Cardiac muscle cell (in vitro differentiated cells and primary cell): ENCODE measurements at places on chromosomes 1 and 21. TPM values are rescaled to one million over a fixed set of nuclear protein-coding genes. Genes with fewer than 3 reads are reported as not detected.

DNA sequence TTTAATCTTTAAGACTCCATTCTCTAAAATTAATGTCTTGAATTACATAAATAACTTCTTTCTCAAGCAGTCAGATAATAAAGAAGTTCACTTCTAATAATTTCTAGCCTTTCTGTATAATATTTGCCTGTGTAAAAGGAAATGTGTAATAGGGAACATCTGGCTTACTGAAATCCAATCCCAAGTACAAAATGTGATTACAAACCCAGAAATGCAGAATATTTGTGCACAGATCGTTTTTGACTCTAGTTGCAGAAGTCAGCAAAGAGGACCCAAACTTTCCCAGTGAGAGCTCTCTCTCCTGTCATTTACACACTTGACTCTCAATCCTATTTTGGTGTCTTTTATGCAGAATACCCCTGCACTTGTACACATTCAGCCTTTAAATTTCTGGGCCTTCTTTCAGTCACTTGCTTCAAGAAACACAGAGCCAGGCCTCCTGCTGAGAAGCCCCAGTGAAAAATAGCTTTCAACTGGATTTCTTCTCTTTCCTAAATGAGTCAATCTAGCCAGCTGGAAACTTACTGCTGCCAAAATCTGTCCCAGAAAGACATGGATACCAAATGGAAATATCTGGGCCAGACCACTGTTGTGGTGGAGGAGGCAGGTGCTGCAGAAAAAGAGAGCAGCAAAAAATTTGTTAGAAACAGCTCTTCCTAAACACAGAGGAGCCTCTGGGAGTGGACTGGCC is 68.5 kb upstream of the ADAM30 start:
- peak; percentile 69 for DNase-seq

Gene GJA4
- 0.86 TPM in 1 of 2 replicates, not detected in the other for polyA plus RNA-seq

DNA sequence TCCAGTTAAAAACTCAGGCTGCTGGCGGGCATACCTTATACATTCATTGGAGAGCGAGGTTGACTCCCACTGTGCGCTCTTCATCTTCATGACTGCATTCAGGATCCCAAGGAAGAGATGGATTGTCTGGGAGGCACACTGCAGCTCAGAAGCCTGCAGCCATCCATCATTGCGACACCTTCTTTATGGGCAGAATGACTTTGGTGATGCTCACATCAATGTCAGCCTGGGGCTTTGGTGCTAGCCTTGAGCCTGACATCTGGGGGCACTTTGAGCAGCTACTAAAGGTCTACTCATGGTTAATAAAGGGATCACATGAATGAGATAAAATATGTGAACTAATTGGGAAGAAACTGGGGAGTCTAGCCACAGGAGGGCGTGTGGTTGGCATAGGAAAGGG is 229.3 kb downstream of the PRDM2 start:
- no peak for DNase-seq

GRCh38 chr1:31784356-31785019 is 20.3 kb upstream of the ADGRB2 start:
- DNase-seq: no peak

Gene SCCPDH
- 88.0 and 91.3 TPM in 2 replicates for polyA plus RNA-seq

Gene TRIM46
- 2.9 and 3.2 TPM in 2 replicates for polyA plus RNA-seq

DNA sequence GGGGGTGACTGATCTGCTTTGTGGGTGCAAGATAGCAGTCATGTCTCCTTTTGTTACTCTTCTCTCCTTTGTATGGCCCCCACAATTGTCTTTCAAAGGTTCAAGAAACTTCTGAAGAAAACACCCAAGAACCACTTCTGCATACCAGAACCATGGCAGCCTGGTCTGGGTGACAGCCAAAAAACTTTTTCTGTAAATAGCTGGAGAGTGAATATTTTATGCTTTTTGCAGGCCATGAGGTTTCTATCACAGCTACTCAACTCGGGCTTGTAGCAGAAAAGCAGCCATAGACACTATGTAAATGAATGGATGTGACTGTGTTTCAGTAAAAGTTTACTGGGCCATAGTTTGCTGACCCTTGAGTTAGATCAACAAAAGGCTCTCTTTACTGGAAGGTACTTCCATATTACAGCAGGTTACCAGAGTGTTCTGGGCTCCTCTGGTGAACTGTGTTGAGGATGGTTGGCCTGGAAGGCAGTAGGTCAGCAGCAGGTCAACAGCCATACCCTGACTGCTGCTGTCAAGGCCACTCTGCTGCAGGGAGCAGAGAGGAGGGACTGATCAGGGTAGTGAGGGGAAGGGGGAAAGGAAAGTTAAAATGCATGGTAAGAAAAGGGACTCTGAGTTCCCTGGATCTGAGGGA is 116.4 kb downstream of the GDAP2 start:
- peak; percentile 58 for DNase-seq

DNA sequence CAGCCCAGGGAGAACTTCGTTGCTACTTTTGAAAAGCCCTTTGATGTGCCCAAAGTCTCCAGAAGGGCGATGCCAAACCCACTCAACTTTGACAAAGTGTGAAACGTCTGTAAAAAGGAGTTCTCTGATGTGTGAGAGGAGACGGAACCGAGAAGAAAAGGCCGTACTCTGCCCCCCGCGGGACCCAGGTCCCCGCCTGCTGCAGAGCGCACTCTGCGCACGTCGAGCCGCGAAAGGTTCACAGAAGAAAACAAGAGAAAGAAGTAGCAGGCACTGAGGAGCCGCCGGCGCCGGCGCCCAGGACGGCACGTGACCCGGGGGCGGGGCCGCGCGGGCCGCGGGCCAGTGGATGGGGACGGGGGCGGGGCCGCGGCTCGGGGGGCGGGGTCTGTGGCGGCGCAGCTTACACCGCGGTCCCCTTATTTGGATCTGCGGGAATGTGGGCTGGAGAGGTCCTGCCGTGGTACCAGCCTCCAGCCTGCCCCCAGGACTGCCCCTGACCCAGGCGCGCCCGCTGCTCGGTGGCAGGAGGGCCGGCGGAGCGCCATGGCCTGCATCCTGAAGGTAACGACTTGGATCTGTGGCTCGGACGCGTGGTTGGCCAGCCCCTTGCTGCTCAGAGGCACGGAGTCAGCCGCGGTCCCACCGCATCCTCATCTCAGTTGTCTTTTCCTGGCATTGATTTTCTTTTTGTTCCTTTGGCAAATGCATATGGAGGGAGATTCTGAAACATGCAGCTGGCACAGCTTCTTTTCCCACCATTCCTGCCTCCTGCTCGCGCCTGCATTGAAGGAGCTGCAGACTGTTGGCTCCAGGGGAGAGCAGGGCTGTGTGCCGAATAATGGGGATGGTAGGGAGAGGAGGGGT is at the start of gene ST6GALNAC3:
Gene ST6GALNAC3, plus strand, starts transcription at position 426 of the 867 bp plus-strand sequence.
- DNase-seq: peak; percentile 91

DNA sequence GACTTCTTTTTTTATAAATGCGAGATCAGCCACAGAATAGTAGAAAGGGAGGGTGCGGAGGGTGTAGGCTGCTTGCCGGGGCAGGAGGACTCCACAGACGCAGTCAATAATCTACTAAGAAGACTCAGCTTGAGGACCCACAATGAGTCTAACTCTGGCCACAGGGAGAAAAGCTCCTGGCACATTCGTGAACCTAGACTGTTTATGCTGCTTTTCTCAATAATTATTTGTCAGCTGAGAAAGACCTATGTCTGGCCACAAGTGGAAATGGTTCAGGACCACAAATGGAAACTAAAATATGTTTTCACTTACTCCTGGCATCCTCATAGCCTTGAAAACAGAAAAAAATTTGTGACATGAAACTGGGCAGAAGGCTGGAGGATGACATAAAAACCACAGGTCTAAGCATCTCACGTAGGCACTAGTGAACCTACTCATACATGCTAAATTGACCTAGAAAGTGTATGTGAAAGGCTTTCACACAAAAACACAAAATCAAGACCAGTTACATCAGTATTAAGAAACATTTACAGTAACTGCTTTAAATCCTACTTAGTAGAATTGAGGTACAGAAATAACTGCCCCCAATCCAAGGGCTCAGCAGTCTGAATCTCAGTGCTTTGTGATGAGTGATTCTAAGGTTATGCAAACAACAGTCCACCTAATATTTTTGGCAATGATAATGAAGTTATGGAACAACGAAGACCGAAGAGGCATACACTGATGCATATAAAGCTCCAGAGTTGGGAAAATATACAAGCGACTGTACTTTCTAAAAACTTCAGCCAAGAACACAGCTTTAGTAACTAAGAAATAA is 159.5 kb downstream of the SLC45A1 start:
- no peak for DNase-seq

DNA sequence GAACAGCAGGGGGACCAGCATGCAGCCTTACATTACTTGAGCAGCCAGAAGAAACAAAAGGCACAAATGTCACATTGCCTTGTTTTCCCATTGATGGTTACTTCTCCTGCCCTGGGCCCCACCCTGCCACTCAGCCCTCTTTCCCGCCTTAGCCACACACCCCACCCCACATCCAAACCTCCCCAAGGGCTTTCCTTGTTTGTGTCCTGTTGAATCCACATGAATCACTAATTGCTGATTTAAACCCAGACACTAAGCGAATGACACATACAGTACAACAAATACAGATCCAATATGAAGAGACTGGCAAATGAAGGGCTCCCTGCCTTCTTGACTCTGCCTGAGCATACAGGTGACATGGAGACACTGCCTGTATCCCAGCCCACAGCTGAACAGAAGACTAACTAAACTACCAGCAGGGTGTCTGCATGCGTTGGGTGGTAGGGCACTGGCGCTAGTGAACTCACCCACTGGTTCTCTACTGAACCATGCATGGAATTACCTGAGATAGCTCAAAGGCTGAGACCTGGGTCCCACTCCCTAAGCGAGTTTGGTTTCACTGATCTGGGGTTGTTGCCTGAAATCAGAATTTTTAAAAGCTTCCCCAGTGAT is 3.1 kb downstream of the IGSF3 start:
- DNase-seq: no peak

Gene KIF14
- 1.7 and 10.2 TPM in 2 replicates for polyA plus RNA-seq

Gene ANGPTL1
- 0.46 TPM in 1 of 2 replicates, not detected in the other for polyA plus RNA-seq

DNA sequence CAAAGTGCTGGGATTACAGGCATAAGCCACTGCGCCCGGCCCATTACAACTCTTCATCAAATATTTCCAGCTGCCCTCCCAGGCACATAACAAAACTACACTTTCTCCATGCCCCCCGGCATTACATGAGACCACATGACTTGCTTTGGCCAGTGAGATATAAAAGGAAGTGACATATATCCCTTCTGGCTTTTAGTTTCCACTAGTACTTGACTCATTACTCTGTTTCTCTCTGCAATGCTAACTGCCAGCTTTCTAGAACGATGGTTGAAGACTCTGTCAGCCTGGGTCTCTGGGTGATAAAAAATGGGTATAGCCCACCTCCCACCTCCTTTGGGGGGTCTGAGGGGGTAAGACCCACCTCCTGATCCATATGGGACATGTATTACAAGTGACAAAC is 24.2 kb downstream of the ABL2 start:
- no peak for DNase-seq

GRCh38 chr1:198657550-198658064 is 18.8 kb downstream of the PTPRC start:
- DNase-seq: peak; percentile 95

DNA sequence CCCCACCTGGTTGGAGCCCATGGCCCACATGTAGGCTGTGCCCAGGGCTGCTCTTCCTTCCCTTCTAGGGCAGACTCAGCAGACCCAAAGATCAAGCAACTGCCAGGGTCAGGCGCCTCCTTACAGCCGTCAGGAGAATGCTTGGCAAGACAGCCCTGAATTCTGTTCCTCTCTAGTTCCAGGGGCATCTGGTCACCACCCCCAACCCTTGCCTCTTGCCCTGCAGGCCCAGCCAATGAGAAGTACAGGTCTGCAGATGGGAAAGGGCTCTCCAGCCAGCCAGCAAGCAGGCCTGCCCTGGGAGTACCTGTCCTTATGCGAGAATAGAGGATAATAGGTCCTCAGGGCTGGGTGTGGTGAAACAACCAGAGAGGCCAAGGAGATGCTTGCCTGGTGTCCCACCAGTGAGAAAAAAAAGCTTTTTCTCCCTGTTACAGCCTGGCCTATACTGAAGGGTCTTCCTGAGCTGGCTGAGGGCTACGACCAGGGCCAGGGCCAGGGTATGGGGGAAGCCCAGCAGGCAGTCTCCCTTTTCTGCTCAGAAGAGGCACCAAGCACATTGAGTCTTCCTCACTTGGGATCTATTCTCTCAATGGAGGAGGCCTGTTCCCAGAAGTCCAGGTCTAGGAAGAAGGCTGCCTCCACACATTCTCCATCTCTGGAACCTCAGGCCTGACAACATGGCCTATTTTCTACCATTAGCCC is 31.4 kb downstream of the NAV1 start:
- no peak for DNase-seq

Gene NID1
- 32.1 and 52.1 TPM in 2 replicates for polyA plus RNA-seq

GRCh38 chr1:38803647-38804046 is 55.9 kb downstream of the RRAGC start:
- DNase-seq: no peak

- no peak for DNase-seq
Measured at GRCh38 chr1:71233645-71234044, 152.8 kb upstream of the ZRANB2 start.

DNA sequence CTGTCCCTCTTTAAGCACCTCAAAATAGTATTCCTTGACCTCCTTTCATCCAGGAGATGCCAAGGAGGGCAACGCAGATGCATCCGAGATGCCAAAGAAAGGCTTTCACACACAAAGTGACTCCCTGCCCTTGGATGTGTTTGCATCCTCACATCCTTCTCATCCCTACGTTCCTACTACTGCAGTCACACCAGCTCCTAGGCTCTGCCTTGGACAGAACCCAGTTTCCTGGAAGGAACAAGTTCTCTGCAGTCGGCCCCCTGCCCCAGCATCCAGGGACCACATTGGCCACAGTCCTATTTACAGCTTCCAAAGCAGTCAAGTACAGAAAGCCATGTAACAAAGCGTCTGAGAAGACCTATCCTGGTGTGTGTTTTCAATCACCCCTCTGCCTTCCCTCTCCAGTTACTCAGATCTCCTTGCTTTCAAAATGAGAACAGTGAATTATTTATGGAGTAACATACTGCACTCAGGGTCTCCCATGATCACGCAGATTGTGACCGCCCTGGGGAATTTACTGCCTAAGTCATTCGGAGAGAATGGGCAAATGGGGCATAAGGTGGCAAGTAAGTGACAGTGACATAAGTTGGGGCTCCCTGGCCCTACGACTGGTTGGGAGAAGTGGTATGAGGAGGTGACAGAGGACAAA is 21.8 kb upstream of the SRP9 start:
- no peak for DNase-seq

DNA sequence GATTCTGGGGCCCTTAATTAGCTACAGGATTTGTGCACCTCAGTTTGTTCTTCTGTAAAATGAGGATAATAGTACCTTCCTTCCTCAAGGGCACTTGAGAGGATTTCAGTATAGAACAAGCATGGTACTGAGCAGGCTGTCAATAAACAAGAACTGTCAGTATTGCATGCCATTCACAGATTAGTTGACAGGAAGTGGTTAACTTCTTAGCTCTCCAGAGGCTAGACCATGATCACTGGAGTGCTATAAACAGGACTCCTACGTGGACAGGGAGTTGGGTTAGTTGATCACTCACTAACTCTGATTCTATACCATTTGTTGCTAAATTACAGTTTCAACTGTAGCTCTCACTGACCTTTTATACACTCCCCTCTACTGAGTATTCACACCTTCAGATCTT is 126.2 kb upstream of the DAB1 start:
- no peak for DNase-seq

DNA sequence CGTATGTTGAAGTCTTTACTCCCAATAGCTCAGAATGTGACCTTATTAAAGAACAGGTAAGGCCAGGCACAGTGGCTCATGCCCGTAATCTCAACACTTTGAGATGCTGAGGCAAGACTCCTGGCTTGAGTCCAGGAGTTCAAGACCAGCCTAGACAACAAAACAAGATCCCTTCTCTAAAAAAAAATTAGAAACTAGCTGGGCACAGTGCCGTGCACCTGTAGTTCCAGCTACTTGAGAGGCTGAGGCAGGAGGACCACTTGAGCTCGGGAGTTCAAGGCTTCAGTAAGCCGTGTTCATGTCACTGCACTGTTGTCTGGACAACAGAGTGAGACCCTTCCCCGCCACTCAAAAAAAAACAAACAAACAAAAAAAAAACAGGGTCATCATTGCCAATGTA is 171.3 kb downstream of the RERE start:
- no peak for DNase-seq
